ENCODE measurements at places on chromosomes 16 and 17.
A peak's percentile ranks its signal among the peaks of the same experiment; 100 is the strongest.

- DNase-seq = peak; percentile 85
These were observed 18.6 kb downstream of the COG7 start for GRCh38 chr16:23434380-23434779.

DNA sequence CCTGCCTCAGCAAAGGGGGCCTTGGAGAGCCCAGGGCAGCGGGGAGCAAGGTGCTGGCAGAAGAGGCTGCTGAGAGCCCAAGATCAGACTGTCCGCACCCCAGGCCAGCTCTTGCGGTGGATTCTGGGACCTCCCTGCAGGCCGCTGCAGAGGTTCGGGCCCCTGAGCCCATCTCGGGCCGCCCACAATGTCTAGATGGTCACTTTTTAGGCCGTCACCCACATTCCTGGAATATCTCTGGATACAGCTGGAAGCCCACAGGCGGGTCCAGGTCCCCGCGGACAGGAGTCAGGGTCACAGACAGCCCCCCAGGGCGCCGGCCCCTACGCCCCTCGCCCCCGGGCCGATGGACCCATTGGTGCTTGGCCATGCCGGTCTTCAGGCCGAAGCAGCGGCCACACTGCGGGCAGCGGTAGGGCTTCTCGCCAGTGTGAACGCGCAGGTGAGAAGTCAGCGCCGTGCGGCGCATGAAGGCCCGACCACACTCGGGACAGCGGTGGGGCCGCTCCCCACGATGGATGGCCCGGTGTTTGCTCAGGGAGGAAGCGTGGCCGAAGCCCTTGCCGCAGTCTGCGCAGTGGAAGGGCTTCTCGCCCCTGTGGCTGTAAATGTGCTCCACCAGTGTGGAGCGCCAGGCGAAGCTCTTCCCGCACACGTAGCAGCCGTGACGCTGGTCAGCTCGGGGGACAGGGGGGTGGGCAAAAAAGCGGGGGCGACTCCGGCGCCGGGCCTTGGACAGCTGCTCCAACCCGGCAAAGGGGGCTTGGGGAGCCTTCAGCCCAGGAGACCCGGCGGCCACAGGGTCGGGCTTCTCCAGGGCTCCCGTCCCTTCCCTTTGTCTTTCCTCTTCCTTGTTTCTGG lies 2.1 kb downstream of the ZNF747 start:
- no peak for DNase-seq

DNA sequence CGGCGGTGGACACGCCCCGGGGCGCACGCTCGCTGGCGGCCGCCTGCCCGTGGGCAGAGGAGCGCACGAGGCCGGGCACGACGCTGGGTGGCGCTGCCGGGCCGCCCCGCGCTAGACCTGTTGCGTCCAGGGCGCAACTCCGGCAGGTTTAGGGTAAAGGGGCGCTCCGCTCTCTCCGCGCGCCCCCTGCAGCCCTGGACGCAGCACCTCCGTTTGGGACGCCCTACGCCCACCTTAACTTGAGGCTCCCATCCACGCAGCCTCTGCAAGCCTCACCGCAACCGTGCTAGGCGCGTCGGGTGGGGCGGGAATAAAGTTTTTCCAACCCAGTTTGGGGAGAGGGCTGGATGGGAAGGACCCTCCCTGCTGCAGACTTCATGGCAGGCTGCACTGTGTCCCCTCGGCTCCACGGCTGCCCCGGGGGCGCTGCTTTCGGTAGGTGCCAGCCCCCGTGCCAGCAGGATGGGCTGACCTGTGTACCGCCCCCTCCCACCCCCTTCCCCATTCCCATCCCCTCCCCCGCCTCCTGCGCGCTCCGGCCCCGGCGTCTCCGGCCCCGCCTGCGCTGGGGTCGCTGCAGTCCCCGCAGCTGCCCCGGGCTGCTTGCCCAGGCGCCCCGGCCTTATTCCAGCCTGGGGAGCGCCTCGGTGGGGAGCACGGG lies at the start of gene SYT17:
Gene SYT17 (plus strand): TSS at position 531 of the 661 bp plus-strand sequence. CDS start 407 bp downstream, outside the sequence.
- peak; percentile 70 for DNase-seq

GRCh38 chr17:66372182-66372581 lies 69.8 kb downstream of the PRKCA start:
- DNase-seq = no peak

DNA sequence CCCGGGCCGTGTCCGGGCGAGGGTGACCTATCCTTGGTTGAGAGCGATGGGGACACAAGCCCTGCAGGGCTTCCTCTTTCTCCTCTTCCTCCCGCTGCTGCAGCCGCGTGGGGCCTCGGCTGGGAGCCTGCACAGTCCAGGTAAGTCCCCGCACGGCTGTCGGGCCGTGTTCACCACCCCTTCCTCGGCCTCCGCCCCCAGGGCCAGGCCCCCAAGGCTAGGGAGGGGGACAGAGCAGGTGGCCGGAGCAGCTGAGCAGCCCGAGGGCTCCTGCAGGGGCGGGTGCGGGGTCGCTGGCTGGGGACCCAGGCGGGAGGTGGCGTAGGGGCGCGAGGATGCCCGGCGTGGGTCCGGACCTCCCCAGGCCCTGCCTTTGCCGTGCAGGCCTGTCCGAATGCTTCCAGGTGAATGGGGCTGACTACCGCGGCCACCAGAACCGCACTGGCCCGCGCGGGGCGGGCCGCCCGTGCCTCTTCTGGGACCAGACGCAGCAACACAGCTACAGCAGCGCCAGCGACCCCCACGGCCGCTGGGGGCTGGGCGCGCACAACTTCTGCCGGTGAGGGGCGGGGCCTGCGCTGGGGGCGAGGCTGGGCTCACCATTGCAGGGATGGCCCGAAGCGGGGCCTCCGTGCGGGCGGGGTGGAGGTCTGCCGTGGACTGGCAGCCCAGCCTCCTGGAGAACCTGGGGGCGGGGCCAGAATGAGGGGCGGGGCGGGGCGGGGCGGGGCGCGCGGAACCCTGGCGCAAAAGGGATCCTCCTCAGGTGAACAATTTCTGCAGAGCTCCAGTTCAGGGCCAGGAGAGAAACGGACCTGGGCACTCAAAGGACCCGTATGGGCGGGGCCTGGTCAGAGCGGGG lies 631 bp downstream of the KREMEN2 start:
- DNase-seq = no peak

GRCh38 chr17:71948703-71949422 lies 172.0 kb upstream of the SOX9 start:
- DNase-seq = no peak

DNA sequence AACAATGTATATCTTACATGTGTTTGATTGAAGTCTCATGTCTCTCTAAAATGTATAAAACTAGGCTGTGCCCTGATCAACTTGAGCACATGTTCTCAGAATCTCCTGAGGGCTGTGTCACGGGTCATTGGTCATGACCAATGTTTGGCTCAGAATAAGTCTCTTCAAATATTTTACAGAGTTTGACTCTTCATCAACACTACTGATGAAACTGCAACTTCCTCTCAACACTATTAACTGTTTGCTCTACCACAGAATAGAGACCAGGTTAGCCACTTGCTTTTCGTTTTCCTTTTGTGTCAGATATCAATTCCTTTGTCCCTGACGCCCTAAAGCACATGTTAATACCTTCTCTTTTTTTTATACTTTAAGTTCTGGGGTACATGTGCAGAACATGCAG lies 358.1 kb downstream of the CDH8 start:
- DNase-seq = no peak

GRCh38 chr17:75147878-75148546 lies 6.3 kb downstream of the JPT1 start:
- DNase-seq = no peak

GRCh38 chr17:1606352-1606985 lies 22.2 kb downstream of the SLC43A2 start:
- DNase-seq = no peak

- peak; percentile 89 for DNase-seq
These were observed at the start of gene LASP1 for GRCh38 chr17:38869526-38870258. Gene LASP1, plus strand, starts transcription at chr17:38870058. Its CDS starts 132 bp downstream, at chr17:38870190.

- no peak for DNase-seq
These were observed 42.9 kb upstream of the C16orf78 start for GRCh38 chr16:49330562-49331201.

DNA sequence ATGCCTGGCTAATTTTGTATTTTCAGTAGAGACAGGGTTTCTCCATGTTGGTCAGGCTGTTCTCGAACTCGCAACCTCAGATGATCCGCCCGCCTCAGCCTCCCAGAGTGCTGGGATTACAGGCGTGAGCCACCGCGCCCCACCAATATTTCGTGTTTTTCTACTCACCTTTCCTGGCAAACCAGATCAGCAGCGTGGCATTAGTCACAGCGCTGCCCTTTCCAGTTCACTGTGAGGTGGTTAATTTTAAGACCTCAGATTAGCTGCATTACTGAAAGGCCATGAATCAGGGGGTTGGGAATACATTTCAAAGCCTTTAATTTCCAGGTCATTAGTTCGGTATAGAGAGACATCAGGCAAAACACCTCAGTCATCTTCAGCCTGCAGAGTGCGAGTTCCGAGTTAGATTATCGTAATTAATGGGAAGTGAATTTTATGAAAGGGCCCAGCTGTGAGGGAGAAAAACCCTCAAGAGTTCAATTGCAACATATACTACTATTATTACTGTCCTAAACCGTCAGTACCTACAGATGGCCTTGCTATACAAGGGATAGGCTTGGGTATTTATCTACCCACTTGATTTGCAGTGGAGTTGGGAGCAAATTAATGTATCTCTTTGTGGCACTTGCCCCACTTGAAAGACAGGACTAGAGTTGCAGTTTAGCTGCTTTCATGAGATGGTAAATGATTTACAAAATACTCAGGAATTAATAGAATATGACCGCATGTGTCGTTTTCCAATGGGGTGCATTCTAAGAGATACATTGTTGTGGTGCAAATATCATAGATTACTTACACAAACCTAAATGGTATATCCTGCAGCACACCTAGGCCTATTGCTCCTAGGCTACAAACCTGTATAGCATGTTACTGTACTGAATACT lies 2.1 kb upstream of the USP32 start:
- no peak for DNase-seq

GRCh38 chr17:50165867-50166517 lies at the start of gene SGCA:
Gene SGCA, plus strand, starts transcription at chr17:50166005. Its CDS starts 36 bp downstream, at chr17:50166041.
- DNase-seq = no peak

DNA sequence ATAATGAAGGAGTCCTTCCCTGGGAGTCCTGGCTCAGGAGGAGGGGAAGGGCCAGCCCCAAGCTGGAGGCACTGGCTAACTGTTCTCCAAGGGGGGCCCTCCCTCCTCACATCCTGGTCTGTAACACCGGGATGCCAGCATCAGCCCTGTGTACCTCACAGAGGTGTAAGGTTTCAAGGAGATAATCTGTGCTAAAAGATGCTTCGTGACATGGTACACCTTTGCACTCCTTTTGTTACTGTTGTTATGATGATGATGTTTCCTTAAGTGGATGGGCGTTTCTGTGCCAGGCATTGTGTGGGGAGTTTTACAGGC lies 236.7 kb upstream of the TNRC6C start:
- no peak for DNase-seq

DNA sequence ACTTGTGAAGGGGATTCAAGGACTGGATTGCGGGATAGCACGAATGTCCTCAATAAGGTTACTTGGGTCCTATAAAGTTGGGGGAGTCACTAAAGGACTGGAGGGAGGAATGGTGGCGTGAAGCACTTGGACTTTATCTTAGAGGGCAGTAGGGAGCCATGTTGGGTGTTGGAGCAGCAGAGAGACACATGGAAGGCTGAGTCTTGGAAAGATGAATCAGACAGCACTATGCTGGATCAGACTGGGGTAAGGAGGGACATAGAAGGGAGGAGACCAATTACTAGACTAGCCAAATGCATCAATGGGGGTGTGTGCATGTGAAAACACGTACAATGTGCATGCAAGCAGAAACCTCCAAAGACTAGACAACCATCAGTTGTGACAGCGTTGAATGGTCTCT lies 26.0 kb upstream of the DLX4 start:
- DNase-seq = no peak

DNA sequence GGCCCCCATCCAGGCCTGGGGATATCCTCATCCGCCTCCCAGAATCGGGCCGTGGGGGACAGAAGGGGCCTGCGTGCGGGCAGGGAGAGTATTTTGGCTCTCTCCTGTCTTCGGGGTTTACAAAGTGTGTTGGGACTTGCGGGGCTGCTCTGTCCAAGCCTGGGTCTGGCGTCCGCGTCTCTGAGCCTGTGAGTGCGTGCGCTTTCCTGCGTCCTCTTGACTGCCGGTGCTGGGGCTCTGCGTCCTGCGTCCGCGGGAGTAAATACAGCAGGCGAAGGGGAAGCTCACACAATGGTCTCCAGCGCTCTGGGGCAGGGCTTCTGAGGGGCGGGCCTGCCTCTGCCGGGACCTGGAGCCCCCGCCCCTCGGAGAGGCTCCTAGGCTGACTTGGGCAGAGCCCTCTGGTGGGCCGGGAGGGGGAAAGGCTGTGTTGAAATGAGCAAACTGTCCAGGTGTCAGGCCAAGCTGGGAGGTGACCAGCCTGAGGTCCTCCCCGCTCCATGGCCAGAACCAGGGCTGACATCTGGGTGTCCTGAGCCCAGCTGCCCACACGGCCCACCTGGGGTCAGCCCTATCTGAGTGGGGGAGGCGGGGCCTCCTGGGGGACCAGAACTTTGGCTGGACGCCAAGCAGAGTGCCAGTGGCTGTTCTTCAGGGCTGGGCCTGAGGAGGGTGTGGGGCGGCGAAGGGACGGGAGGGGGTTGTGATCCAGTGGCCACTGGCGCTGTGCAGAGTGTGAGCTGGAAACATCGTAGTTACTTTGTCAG lies 233.6 kb downstream of the SEC14L1 start:
- peak; percentile 91 for DNase-seq

DNA sequence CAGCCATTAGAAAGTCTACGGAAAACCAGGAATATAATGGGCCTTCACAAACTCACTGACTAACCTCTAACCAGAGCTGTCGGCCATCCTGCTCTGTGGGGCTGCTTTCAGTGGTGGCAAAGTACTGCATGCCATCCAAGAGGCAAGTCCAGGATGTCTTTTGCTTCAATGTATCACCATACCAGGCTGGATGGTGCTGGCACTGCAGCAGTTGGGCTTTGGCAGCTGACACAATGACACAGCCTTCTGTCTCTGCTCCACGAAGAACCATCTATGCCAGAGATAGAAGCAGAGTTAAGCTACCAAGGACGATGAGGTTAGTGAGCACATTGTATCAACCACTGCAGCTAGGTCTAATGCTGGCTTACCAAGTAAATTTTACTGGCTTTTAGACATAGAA lies 9.7 kb upstream of the RSKR start:
- no peak for DNase-seq

GRCh38 chr17:13643180-13643579 lies 41.5 kb upstream of the HS3ST3A1 start:
- DNase-seq = no peak

DNA sequence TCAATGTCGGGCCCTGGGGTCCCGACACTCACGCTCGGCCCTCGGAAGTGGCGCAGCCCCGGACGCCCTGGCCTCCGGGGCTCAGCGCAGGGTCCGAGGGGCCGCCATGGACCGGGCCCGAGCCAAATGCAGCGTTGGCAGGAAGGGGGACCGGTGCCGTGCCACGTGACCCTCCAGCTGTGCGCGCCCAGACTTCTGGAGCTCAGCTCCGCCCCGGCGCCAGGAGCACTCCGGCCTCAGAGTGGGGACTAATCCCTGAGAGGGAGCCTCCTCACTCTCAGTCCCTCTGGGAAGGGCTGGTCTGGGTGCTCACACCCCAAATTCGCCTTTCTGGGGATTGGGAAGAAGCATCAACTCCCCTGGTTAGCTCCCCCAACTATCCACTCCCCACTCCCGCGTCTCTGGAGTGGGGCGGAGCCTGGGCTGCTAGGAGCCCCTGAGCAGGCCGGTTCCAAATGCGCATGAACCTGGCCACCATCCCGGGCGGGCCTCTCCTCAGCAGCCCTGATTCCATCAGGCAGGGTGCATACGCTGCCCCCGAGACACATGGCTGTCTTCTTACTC lies at the start of gene B3GNT9:
Gene B3GNT9 (minus strand): TSS at position 166 of the 564 bp plus-strand sequence. CDS start 513 bp downstream, outside the sequence.
- DNase-seq = peak; percentile 79

- peak; percentile 73 for DNase-seq
These were observed 161.2 kb upstream of the IRX3 start for GRCh38 chr16:54447576-54448440.
